ENCODE measurements at places on chromosomes 16 and 17. TPM values are rescaled to one million over a fixed set of nuclear protein-coding genes. Genes with fewer than 3 reads are reported as not detected.

Gene RNF43
- 0.08 TPM for total RNA-seq

Gene CYB5D1
- 2.6 TPM for total RNA-seq

DNA sequence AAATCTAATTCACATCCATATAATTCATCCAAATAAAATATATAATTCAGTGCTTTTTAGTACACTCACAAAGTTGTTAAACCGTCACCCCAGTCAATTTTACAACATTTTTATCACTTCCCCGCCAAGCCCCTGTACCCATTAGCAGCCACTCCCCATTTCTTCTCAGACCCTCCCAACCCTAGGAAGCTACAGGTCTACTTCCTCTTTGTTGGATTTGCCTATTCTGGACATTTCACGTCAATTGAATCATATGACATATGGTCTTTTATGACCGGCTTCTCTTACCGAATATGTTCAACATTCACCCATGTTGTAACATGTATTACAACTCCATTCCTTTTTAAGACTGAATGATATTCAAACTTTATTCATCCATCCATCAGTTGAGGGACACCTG lies 19.9 kb upstream of the MLKL start:
- no peak for DNase-seq

DNA sequence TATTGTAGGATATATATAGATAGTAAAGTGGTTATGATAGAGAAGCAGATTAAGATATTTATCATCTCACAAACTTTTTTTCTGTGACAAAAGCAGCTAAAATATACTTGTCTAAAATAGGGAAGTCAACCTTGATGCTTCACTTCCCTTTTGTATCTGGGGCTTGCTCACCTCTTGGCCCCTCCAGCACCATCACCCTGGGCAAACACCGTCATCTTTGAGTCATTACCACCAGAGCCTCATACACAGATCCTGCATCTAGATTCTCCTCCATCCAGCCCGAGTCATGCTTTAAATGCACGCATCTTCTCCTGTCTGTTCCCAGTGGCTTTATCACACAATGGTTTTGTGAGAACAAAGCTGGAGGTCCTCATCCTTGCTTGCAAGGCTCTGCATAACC lies 1062.7 kb upstream of the EEF2KMT start:
- no peak for DNase-seq

DNA sequence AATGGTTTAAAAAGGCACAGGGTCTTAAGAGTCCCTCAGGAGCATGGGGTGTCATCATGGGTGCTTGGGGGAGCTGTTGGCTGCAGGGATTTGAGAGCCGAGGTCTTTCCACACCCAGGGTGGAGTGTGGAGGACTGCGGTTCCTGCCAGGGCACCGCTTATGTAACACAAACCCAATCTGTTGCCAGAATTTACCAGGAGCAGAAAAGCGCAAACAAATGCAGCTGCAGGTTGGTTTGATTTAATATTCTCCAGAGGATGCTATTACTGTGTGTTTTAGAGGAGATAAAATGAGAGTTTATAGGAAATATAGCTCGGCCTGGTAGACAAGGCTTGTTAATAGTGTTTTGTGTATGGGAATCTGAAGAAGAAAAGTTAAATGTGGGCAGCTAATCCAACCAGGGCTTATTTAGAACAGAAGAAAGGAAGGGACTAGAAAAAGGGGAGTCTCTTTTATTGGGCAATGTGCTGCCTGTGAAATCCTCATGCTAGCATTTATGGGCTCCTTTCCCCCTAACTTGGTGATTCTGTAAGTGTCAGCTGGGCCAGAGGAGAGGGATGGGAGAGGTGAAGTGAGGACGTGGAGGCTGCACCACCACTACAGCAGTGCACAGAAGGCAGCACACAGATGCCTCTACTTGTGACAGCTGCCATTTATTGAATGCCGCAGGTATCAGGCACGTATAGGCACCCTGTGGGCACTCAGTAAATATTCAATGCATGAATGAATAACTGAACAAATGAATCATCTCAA lies 174.7 kb downstream of the KATNIP start:
- DNase-seq = no peak

DNA sequence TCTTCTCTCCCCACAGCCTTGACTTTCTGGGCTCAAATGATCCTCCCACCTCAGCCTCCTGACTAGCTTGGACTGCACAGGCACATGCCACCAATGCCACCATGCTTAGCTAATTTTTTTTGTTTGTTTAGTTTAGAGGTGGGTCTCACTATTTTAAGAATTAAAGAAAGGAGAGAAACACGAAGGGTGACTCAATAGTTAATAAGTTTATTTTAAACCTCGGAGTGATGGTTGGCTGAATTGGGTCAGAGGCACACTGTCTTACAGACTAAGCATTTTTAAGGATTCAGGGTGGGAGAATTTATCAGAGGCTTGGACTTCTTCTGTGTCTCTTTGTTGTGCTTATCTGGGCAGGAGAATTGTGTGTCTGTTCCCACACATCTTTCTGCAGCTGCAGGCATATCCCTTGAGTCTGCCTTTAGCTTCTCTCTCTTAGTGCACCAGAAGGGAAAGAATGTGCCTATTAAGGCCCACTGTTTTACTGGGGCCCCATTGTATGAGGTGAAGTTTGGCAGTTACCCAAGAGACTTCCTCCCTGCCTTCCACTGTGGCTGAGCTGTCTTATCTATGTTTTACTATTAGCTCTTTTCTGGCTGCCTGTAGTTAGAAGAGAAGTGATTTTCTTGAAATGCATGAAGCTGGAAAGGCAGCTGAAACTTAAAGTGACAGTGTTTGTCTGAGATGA lies 2172.0 kb downstream of the TP53TG3F start:
- DNase-seq = peak; percentile 22

- no peak for DNase-seq
Measured at GRCh38 chr16:62213763-62214162, 177.5 kb upstream of the CDH8 start.

GRCh38 chr16:28499854-28500253 lies 5.4 kb downstream of the APOBR start:
- no peak for DNase-seq

Gene TBC1D3G
- total RNA-seq = not detected

Gene CASKIN1
- total RNA-seq = not detected

DNA sequence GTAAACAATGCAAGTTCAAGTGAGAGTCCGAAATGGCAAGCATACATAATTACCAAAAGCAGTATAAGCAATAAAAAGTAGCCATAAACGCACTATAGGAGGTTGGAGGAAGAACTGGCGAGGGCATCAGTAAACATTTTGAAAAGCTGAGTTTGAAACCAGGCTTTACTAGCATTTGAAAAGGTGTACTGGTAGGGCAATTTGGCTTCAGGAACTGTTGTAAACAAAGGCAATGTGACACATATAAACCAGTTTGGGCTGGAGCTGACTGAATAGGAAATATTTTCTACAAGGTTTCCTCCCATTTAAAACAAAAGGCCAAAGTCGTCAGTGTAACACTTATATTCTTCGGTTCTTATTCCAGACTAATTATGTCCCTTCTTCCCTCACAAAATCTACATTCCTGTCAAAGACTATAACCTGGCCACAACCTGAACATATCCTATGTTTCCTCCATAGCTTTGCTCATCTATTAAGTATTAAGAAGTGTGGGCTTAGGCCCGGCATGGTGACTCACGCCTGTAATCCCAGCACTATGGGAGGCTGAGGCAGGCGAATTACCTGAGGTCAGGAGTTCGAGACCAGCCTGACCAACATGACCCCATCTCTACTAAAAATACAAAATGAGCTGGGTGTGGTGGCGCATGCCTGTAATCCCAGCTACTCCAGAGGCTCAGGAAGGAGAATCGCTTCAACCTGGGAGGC lies 7.8 kb downstream of the CBX1 start:
- no peak for DNase-seq

Gene LYRM1
- total RNA-seq = 25.2 TPM

Gene KREMEN2
- total RNA-seq = not detected

Gene IL17C
- total RNA-seq = not detected

Gene RNU2-1
- not detected for total RNA-seq

Gene PRPSAP2
- 37.1 TPM for total RNA-seq

GRCh38 chr17:2018716-2019510 lies 6.2 kb downstream of the RTN4RL1 start:
- DNase-seq = no peak

GRCh38 chr16:49496656-49497055 lies 123.1 kb downstream of the C16orf78 start:
- DNase-seq = no peak

Gene TMED6
- not detected for total RNA-seq

Gene TGFB1I1
- total RNA-seq = 66.3 TPM

GRCh38 chr16:26816885-26817571 lies 249.7 kb upstream of the C16orf82 start:
- no peak for DNase-seq

Gene KRTAP1-5
- 2.5 TPM for total RNA-seq

Gene ZNF598
- 20.4 TPM for total RNA-seq

GRCh38 chr17:49576088-49576916 lies 631 bp downstream of the NXPH3 start:
- no peak for DNase-seq

Gene CNTROB
- total RNA-seq = 41.4 TPM

DNA sequence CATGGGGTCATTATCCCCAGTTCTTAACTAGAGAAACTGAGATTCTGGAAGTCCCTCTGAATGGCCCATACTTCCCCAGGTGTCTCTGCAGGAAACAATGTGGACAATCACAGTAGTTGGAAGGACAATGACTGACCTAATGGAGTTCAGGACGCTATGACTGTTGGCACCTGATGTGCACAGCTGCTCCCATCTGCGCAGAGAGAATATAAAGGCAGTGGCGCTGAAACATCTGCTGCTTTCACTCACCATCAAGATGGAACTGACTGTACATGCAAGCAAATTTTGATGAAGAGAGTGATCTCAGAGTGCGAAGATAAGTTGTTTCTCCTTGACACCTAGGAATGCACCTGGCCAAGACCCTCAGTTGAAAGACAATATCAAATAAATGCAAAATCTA lies 395.7 kb upstream of the ASIC2 start:
- no peak for DNase-seq

- no peak for DNase-seq
Measured at GRCh38 chr17:43092901-43093300, 32.3 kb downstream of the BRCA1 start.

Gene TERB1
- total RNA-seq = 0.05 TPM

- no peak for DNase-seq
Measured at GRCh38 chr17:81114351-81115093, 50.8 kb upstream of the PVALEF start.

DNA sequence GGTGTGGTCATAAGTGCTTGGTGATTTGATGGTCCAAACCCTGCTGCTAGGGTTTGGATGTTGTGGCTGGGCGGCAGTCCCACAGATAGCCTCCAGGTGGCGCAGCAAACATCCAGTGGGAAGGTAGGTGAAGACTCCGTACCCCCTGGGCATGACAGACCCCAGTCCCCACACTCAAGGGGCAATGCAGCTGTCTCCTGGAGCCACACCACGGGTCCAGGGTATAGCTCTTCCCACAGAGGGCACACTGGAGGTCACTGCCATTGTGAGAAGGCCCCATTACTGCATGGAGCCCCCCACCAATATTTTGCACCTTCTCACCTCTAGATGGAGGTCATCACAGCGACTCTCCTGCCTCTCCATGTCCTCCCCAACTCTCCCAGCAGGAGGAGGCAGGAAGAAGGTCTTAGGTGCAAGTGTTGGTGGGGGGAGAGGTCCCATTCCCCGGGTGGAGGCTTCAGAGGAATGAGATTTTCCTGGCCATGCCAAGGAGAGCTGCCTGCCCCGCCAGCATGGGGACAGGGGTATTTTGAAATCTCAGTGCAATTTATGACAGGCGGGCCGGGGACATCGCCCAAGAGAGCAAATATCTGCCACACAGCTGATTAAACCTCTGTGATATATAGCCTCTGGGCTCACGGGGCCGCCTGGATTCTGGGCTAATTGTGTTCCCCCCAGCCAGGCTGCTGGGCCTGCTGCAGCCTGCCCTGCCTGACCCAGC lies 17.1 kb upstream of the C17orf113 start:
- DNase-seq = peak; percentile 44

Gene LRRC37B
- 5.6 TPM for total RNA-seq

Gene EPOP
- total RNA-seq = 0.29 TPM

DNA sequence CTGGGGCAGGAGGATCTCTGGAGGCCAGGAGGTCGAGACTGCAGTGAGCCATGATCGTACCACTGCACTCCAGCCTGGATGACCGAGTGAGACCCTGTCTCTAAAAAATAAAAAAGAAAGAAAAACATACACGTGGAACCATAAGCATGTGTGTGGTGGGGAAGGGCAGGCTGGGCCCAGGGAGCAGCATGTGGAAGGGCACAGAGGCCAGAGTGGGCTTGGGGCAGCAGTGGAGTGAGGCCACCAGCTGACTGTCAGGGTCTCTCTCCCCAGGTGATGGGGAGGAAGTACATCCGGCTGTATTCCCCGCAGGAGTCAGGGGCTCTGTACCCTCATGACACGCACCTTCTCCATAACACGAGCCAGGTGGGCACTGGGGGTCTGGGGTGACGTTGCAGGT lies 16.8 kb downstream of the KDM8 start:
- DNase-seq = no peak

Gene CLUH
- 27.3 TPM for total RNA-seq

Measured in SJSA1 (cell line).